ENCODE measurements at places on chromosomes 6 and 20. TPM values are rescaled to one million over a fixed set of nuclear protein-coding genes. Genes with fewer than 3 reads are reported as not detected.

- DNase-seq = no peak
Measured at GRCh38 chr20:45021631-45022030, 55.3 kb downstream of the STK4 start.

DNA sequence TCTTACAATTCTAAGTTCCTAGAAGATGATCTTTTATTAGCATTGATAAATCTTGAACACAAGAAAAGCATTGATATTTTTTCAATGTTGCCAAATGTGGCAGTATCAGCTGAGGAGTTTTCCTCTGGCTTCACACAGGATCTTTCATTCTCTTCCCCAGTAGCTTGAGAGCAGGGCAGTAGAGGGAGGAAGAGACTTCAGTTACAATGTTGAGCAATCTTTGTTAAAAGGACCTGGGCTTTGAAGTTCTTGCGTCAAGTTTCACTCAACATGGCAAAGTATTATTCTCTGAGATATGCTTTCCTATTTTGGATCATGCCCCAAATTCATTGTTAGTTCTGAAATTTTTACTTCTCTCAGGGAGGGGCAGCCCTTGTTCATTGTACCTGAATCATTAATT is 238.0 kb downstream of the COL12A1 start:
- DNase-seq = no peak

DNA sequence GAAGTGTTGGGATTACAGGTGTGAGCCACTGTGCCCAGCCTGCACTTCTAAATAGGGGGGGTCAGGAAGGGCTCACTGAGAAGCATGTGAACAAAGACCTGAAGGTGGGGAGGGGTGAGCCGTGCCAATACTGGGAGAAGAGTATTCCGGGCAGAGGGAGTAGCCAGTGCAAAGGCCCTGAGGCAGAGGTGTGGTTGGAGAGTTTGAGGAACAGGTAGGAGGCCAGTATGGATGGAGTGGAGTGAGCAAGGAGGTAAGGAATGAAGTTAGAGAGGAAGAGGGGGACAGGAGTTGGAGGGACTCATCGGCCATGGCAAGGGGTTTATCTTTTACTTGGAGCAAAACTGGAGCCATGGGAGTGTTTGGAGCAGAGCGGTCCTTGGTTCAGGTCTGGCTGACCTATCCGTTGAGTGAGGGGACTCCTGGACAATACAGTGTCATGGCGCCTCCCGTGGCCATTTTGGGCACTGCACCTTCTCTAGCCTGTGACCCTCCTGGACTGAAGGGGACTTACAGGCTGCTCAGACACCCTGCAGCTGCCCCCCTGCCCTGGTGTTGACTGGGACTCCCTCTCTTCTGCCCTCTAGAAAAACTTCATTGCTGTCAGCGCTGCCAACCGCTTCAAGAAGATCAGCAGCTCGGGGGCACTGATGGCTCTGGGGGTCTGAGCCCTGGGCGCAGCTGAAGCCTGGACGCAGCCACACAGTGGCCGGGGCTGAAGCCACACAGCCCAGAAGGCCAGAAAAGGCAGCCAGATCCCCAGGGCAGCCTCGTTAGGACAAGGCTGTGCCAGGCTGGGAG is 12.1 kb downstream of the FOXS1 start:
- no peak for DNase-seq

- DNase-seq = peak; percentile 59
Measured at GRCh38 chr6:148513145-148514071, 170.8 kb downstream of the SASH1 start.

DNA sequence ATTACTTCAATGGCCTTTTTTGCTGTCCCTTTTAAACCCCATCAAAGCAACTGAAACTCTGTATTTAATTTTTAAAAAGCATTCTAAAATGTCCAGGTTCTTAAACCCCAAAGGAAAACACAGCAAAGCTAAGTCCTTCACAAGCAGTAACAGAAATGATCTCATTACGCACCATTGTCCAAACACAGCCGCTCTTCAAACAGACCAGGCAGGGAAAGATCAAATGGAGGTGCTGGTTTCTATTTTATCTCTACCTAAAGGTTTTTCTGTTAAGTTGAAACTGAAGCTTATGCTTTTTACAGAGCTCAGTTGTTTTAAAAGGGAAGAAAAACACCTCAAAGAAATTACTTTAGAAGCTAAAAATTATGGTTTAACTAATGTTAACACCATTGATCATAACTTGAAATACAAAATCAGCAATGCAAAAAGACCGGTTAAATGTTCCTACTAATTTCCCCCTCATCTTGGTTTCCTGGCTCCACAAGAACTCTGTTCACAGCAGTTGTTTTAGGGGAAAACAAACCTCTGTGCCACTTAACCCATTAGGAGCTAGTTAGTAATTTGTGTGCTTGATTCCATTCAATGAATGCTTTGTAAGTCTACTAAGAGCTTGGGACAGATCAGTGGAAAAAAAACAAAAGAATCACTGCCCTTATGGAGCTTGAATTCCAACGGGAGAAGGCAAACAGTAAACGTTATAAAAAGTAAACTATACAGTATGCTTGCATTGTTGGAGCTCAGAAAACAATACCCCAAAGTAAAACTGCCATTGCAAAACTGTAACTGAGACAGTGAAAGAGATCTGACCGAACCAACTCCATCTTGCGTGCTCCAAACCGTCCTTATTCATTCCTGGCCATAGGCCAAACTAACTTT is 87.4 kb downstream of the CD24 start:
- no peak for DNase-seq

DNA sequence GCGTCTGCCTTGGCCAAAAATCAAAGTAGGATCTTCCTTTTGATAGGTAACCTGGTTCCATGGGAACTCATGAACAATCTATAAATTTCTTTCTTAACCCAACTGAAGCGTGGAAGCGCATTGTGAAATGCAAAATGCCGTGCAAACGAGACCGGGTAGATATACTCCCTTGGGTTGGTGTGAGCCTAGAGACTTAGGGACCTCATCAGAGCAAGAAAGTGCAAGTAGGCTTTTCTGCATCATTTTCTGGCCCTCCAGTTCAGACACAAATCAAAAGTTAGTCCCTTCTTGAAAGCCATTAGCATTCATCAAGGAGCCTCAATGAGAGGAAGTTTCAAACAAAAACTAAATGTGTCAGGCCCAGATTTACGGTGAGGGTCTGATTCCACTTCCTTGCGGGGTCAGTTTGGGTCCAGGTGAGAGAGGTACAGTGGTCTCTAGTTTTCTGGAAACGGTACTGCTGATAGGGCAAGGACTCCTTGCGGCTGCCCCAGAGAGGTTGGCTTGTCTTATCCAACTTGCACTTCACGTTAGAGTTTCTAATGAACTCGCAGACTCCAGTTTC is 5.3 kb upstream of the ZNF184 start:
- DNase-seq = no peak

DNA sequence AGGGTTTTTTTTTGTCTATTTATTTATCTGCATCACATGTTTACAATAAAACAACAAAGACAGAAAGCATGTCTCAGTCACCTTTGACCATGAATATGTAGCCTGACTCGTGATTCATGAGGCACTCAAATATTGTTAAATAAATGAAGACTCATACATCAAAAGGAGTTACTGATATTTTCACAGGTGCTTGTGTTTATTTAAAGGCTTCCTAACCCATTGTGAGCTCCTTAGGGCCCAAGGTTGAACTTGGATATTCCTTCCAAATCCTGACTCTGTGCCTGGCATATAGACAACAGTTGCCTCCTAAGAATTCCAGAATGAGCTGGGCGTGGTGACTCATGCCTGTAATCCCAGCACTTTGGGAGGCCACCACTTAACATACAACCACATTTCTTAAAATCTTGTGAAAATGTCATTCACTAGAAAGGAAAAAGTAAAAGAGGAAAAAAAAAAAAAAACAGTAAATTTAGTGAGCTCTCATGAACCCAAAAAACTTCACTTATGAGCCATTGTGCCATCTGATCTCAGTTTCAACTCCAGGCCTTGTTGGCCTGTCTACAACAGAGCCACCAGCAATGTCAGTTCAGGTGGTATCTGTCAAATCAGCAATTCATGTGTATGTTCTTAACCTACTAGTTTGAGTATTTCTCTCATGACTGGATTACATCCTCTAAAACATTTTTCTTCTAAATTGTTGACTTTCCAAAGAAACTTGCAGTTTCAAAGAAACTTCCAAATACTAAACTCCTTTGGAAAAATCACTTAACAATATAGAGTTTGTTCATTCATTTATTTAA is 162.7 kb upstream of the MARCKS start:
- DNase-seq = no peak

- DNase-seq = peak; percentile 25
Measured at GRCh38 chr6:31270788-31271640, 878 bp downstream of the HLA-C start.

GRCh38 chr6:3088968-3089367 is 20.7 kb downstream of the RIPK1 start:
- peak; percentile 18 for DNase-seq

DNA sequence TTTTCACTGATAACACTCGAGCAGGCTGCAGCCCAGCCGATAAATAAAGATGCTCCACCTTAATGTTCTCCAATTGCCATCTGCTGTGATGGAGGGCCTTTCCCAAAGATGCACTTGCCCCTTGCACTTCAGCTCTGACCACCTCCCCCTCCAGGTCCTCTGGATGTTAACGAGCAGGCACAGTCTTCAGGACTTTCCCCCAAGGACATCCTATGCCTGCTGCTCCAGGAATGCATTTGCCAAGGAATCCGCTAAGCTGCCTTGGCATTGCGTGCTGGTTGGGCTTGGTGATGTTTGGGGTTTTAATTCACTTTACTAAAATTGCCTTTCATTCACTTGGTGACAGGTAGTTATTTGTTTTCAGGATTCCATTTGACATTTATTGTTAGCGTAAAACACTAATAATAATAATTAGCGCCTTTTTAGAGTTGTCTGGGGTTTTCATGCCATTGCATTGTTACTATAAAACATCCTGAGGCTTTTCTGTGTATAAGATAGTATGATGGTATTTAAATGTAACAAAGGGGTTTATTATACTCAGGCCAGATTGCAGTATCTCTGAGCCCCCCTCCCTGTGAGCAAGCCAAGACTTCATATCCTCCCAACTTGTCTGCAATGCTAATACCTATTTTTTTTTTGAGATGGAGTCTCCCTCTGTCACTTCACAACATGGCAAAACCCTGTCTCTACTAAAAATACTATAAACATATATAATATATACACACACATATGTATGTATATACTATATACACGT is 66.7 kb upstream of the TSHZ2 start:
- no peak for DNase-seq

DNA sequence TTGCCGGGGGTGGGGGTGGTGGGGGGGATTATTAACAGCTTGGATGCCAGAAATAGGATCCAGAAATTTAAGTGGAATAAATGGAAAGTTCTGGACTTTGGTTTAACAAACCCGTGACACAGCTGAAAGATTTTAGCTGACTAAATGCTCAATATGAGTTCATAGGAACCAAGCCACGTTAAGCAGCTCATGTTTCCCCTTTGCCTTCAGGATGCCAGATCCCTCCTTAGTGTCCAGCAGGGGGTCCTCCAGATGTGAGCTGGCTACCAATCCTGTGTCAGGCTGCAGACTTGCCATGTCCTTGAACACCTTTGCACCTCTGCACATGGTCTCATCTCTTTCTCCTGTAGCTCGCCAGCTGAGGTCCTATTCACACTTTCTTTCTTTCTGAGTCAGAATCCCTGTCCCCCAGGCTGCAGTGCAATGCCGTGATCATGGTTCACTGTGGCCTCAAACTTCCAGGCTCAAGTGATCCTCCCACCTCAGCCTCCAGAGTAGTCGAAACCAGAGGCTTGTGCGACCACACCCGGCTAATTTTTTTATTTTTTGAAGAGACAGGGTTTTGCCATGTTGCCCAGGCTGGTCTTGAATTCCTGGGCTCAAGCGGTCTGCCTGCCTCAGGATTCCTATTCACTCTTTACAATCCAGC is 133.3 kb upstream of the ARMC2 start:
- no peak for DNase-seq

DNA sequence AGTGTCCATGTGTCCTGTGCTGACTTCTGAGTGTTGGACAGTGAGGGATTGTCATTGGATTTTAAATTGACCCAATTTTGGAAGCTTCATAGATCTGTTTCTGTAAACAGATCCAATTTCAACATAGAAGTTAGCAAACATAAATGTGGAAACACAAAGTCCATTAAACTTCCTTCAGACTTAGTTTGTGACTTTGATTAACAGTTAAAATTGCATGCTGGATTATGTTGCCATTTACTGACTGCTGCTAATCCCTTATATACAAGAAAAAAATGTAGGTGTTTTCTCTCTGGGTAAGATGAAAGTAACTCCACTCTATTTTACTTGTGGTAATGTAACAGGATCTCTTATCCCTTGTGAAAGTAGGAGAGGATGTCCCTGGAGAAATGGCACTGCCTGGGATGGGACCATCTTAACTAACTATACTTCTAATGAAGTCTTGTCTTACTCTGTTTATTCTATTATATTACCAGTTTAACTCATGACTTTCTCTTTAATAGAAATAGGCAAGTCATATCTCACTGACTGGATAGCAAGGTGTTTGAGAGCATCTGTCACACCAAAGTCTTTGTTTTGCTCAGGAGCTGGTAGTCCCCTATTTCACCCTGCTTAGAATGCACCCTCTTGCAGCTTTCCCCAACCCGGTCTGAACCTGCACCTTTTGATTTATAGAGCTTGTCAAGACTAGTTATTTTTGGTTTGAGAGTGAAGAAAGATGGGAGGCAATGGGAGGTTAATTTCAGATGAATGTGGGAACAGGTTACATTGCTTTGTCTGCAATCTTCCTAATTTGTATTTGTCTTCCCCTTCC is 7.2 kb downstream of the TPX2 start:
- DNase-seq = no peak

DNA sequence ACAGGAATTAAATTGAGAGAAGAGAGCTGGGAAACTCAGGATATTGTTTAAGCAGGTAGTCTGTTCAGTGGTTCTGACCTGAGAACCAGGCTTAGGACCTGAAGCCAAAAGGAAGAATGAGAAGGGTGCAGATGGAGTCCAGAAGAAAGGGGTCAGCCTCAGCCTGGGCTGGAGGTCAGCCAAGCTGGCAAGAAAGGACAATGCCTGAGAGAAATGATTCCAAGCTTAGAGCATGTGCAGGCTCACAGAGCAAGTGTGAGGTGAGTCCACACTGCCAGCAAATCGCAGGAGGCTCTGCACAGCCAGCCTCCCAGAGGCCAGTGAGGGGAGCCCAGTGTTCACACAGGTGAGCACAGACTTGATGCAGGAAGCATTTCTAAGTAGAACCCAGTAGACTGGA is 47.3 kb downstream of the DAAM2 start:
- DNase-seq = no peak

DNA sequence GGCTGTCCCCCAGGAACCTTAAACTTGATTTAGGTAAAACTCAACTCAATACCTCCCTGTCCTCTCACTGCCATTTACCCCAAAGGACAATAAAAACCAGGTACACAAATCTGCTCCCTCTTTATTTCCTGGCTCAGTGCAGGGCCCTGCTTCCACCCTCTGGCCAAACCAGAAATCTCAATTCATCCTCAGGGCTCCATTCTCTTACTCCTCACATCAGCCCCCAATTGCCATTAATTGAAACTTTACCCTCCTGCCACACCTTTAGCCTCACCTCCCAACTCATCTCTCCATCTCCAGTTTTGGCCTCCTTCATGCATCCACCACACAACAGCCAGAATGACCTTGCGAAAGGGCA is 10.5 kb downstream of the ZBTB2 start:
- DNase-seq = no peak

GRCh38 chr6:107689951-107690642 is 134.0 kb downstream of the SCML4 start:
- no peak for DNase-seq

- no peak for DNase-seq
Measured at GRCh38 chr6:159981403-159982245, 12.7 kb downstream of the IGF2R start.

Gene CYP21A2
- 0.91 TPM for polyA plus RNA-seq
